AG09319 (cell line): ENCODE measurements at places on chromosomes 1 and 21.
A peak's percentile ranks its signal among the peaks of the same experiment; 100 is the strongest.

DNA sequence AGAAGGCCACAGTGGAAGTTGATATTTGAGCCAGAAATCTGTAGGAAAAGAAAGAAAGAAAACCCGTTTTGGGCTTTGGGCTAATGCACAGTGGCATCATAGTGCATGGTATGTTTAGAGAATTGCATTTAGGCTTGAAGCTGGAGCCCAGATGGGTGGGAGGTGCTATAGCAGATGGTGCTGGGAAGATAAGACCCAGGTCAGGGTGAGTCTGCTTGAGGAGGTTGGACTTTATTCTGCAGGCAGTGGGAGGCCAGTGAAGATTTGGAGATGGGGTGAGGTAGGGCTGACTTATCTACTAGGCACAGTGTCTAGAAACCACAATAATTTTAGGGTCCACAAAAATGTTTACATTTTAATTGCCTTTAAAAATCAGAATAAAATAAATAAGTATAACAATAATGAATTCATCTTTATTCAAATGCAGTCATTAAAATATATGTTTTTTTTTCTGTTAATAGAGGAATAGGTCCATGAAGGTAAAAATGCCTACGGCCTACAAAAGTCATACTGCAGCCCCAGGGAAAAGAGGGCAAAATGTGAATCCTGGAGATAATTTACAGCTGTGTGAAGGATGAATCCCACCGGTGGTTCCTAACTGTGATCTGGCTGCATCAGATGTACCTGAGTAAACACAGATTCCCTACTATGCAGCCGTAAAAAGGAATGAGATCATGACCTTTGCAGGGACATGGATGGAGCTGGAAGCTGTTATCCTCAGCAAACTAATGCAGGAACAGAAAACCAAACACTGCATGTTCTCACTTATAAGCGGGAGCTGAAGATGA, 8.7 kb downstream of the DNAJC6 start:
- DNase-seq: no peak

- no peak for DNase-seq
These were observed 52.5 kb upstream of the RGS2 start for GRCh38 chr1:192756314-192756713.

DNA sequence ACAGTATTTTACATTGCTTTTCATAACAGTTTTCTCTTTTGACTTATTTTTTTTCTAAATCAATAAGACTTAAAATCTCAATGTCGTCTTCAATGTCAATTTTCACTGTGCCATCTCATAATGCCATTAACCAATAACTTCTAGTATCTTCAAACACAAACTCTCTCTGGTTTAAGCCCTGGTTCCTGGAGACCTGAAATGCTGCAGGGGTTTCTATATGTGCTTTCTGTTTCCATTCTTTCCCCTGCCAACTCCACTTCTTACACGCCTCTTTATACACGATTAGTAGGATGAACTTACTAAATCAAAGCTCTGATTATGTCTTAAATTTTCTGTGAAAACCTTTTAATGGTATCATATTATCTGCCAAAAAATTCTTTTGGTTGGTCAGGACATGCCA, 191.4 kb downstream of the AMY1C start:
- DNase-seq: no peak

GRCh38 chr1:48043622-48044021, 46.4 kb upstream of the TRABD2B start:
- DNase-seq: no peak

- DNase-seq: peak; percentile 30
These were observed 91.6 kb upstream of the TTC39A start for GRCh38 chr1:51421964-51422363.

DNA sequence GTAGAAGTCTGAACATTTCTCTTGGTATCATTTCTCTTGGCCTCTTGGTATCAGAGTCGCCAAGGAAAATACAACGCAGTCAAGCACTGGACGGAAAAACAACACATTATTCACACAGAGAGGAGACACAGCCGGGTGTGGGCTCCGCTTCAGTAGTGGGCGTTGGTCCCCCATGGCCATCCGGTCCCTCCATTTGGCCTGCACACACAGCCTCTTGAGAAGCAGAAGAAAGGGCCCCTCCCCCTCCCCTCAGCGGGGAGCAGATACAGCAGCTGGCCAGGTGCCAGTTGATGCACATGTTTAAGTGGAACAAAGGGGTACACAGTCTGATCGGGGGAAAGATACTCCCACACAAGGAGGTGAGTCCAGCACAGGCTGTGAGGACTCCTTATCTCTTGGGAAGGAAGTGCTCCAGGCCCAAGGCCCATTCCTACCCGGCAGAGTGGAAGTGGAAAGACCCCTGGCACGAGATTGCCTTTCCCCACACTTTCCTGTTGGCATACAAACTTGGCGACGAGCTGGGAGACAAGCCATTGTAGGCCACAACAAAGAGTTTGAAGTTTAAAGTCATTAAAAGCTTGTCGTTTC, 311.3 kb downstream of the FAM72C start:
- DNase-seq: no peak

DNA sequence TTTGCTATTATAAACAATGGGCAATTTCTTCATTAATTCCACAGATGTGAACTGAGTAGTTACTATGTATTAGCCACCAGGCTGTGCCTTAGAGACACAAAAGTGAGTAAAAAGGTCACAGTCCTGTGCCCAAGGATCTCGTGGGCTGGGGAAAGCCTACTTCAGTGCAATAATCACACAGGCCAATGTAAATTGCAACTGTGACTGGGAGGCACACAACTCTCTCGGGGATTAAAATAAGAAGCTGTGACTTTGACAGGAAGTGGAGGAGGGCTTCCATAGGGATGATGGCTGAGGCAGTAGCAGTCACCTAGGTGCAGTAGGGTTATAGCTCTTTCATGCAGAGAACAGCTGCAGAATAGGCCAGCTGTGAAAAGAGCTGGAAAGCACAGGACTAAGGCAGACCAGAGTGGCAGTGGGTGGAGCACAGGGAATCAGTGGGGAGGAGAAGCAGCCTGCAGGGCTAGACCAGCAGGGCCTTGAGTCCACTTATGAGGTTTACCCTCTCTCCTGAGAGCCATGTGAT, 121.9 kb downstream of the MAB21L3 start:
- no peak for DNase-seq

GRCh38 chr1:208928349-208929010, 655.0 kb upstream of the CAMK1G start:
- no peak for DNase-seq

DNA sequence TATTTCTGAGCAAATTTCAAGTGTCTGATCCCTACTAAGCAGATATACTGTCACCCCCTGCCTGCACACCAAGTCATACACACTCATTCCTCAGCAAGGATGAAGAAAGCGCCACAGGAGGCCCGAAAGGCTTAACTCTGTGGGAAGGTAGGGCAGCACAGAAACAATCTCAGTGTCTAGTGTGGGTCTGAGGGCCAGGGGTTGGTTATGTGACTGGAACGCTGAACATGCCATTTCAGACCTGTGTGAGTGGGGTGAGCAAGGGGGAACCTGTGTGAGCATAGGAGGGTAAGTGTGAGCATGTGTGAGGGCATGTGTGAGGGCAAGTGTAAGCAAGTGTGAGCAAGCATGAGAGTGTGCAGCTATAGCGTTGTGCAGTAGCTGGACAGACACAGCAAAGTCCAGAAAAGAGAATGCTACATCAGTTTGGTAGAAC, 6.2 kb downstream of the ITPKB start:
- no peak for DNase-seq

- no peak for DNase-seq
These were observed 5.9 kb upstream of the STUM start for GRCh38 chr1:226542623-226543103.

- no peak for DNase-seq
These were observed 17.8 kb downstream of the CASZ1 start for GRCh38 chr1:10778640-10779039.

- DNase-seq: no peak
These were observed 47.7 kb upstream of the C8B start for GRCh38 chr1:57013522-57013921.

- no peak for DNase-seq
These were observed 67.4 kb downstream of the DDAH1 start for GRCh38 chr1:85397490-85398032.

DNA sequence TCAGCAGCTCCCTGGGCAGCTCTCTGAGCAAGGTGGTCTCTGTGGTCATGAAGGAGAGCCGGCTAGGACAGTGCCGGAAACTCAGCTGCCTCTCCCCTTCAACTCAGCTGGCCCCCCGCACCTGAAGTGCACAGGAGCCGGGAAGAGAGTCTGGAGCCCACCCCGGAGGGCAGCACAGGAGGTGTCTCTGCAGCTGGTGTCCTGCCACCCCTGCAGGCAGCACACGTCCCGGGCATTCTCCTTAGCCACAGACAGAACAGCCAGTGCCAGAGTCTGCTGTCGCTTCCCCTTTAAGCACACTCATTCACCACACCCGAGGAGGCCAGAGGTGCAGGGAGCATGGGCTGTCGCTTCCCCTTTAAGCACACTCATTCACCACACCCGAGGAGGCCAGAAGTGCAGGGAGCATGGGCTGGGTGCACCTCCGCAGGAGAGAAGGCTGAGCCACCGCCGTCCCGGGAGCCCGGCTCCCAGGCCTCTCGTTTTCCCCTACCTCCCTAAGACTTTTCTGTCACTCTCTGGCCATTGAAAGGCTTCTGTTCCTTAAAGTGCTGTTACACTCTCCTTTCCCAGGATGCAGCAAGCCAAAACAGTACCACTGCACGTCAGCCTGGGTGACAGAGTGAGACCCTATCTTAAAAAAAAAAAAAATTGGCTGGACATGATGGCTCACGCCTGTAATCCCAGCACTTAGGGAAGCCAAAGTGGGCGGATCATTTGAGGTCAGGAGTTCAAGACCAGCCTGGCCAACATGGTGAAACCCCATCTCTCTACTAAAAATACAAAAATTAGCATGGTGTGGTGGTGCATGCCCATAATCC, 16.9 kb upstream of the SAMD11 start:
- no peak for DNase-seq

GRCh38 chr1:174413632-174414031, 34.1 kb upstream of the GPR52 start:
- DNase-seq: no peak
